ENCODE measurements at places on chromosomes 5 and 9.

DNA sequence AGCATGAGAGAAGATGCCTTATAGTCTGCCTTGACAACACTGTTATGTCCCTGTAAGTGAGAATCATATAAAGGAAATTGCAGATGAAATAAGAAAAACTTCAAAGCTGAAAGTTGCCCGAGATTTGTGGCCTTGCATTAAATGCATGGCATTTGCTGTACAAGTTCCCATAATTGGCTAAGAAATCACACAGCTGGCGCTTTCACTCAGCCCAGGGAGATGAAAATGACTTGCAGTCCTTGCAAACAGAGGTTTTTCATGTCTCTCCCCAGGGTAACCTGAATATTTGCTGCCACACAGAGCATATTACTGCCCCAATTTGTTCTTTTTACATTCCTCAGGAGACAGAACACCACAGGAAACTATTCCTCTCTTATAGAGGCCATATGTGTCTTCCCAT lies 174.8 kb downstream of the FAM114A2 start:
- DNase-seq, result no peak

DNA sequence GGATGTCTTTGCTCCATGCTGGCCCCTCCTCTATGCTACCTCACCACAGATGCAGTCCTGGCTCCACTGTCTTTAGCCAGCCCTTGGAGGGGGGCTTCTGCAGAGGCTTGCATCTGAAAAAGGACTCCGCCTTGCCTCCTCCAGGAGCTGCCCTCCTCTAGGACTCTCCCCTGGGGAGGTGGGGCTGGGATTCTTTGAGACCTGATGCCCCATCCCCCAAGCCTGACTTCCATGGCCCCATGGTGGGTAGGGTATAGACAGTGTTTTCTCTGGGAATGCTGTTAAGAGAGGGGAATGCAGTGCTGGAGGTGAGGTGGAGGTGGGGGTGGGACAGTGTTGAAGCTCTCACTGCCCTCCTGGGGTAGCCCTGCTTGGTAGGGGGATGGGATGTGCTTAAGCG lies 14.3 kb downstream of the JADE2 start:
- no peak for DNase-seq

GRCh38 chr9:134630861-134631260 lies 10.7 kb upstream of the COL5A1 start:
- no peak for DNase-seq

DNA sequence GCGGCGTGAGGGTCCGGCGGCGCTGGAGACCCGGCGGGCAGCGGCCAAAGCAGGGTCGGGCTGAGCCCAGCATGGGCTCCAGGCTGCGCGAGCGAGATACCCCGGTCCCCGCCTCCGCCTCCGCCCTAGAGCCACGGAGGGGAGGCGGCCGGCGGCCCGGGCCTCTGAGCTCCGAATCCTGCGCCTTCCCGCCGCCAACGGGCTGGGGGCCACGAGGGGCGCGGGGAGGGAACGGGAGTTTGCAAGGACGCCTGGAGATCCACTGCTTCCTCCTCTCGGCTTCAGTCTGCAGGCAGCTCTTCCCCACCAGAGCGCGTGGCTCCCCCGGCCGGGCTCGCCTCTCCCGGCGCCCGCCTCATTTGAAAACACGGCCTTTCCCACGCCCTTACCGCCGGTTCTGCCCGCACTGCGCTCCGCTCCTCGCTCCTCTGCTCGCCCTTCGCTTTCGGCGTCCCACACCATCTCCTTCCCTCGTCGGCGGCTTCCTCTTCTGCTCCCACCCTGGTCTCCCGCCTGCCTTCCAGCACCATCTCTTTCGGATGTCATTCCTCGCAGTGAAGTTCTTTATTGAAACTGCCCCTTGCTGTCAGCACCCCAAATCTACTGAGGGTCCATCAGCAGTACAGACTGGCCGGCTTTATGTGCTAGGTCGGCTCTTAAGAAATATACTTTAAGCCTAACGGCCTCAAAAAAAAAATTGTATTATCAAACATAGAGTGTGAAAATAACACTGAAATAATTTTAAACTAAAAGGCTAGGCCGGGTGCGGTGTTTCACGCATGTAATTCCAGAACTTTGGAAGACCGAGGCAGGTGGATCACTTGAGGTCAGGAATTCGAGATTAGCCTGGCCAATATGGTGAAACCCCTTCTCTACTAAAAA lies 105.0 kb upstream of the FAM120A start:
- DNase-seq, result no peak

DNA sequence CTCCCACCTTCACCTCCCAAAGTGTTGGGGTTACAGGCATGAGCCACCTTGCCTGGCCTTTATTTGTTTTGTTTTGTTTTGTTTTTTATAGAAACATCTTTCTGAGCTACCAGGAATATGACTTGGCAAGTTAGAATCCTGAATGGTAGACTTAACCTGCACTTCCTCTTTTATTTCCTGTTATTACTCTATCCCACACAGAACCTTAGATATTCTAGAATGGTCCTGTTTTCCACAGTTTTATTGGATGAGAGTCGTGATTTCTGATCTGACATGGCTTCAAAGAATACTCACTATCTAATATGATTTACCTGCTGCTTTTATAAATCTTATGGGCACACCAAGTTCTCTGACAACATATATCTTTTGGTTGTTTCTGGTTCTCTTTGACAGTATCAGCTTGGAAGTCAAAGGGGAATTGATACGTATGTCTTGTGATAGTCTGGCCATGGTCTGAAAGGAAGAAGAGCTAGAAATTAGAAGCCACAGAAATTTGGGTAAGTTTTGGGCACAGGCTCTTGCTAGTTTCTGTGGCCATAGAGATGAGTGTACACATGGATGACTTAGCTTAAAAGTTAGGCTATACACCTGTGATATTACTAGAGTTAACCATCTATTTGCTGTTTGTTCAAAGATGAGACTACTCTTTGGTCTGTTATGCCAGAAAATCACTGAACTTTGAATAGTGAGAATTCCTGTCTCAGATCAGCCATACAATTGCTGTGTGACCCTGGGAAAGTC lies 4.7 kb upstream of the PANK3 start:
- no peak for DNase-seq

GRCh38 chr5:91011029-91011428 lies 372.1 kb downstream of the ARRDC3 start:
- no peak for DNase-seq

DNA sequence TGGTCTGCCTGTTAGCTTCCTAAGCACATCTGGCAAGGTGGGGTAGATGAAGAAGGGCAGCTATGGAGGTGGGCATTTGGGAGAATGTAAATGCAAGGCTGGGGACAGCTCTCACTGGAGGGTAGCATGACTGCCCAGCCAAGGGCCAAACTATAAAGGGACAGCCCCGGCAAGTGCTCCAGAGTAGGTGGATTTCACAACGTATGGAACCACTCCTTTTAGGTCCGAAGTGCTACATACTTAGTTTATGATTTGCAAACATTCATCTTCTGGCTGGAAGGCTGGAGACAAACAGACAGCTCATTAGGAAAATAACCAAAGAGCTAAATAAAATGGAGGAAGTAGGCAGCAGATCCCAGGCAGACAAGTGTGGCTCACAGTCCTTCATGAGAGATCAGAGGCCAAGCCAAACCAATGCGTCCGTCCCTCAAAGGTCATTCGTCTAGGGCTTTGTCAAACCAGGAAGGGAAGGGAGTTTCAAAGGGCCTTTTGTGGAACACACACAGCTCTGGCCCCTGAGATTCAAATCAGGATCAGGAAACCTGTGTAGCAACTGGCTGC lies 42.5 kb upstream of the GLRX start:
- DNase-seq, result no peak

DNA sequence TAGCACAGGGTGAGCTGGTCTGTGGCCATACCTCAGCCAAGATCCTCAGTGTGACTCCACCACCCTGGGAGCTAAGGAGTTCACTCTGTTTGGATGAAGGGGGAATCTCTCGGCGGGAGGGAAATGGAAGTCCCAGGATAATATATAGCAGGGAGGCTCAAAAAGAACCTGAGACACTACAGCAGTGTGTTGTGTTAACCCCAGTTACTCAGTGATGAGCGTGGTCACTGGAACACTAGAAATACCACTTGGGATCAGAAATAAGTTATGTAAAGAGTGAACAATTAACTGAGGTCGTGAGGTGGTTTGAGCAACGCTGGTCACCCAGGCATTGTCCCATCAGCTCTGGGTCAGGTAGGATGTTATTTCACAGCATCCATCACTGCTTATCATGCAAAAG lies 59.3 kb upstream of the ADAMTS16 start:
- DNase-seq, result no peak

- no peak for DNase-seq
Observed at GRCh38 chr5:171830686-171831085, 45.1 kb downstream of the SMIM23 start.

- no peak for DNase-seq
Observed at GRCh38 chr9:113515862-113516261, 52.3 kb downstream of the RGS3 start.

Measured in HS-27A (cell line).